ENCODE measurements at places on chromosomes 4 and X.

DNA sequence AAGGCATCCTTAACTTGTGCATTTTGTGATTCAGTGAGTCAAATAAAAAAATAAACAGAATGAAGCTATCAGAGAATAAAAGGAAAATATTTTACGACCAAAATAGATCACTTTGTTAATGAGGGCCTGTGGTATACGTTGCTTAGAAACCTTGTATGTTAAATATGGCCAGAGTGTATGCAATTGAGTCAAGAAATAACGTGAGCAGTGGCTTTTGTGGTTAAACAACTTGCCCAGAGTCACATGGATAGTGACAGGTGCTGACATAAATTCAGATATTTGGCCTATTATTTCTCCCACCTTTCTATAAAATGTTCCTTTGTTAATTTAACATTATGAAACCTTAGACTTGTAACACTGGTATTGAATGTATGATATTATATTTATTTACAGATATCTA, 393.4 kb downstream of the PABPC4L start:
- no peaks in the 10 kb centered on the region for H3K4me1 ChIP-seq
- H3K36me3 ChIP-seq = no peaks in the 10 kb centered on the region
- H3K27me3 ChIP-seq = no peaks in the 10 kb centered on the region
- H3K4me3 ChIP-seq = no peak overlapping the region
- no peak for DNase-seq
- no peak overlapping the region for H3K27ac ChIP-seq

DNA sequence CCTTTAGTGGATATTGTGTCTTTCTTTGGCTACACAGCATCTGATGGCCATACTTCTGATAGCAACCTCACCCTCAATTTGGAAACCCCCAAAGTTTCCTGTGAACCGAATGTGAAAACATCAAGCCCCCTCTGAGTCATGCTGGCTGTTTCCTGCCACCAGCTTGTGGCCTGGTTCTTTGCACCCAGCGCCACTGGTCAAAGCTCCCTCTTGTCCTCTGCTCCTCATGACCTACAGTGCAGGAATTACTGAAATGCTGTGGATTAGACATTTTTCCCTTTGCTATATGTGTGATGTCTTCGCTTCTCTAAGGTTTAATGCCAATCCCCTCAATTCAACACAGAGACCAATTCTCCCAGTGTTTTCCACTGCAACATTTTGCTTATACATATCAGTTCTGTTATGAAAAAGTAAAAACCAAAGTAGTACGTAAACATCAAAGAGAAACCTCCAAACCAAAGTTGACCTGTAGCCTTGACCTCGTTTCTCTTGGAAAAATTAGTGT, 224.0 kb upstream of the TENM3 start:
- no peaks in the 10 kb centered on the region for H3K4me1 ChIP-seq
- H3K4me3 ChIP-seq = no peak overlapping the region
- no peak overlapping the region for H3K27ac ChIP-seq
- no peaks in the 10 kb centered on the region for H3K36me3 ChIP-seq
- DNase-seq = no peak

DNA sequence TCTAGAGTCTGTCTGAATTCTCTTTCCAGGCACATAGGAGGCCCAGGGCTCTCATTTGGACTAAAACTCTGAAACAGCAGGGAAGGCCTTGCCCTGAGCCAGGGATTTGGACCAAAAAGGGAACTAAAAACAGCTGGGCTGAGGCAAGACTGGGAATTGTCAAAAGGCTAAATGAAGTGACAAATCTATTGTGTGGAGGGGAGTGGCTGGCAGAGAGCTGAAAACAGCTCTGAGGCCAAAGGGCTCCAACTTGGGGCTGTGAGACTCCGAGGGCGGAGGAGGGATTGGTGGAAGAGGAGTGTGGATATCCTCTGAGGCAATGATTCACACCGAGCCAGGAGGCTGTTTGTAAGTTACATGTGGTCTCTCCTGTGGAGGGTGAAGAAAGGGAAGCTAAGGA, 63.2 kb downstream of the PHEX start:
- no peak for DNase-seq
- no peak overlapping the region for H3K27ac ChIP-seq
- H3K4me3 ChIP-seq = no peak overlapping the region
- no peaks in the 10 kb centered on the region for H3K27me3 ChIP-seq
- no peaks in the 10 kb centered on the region for H3K4me1 ChIP-seq

DNA sequence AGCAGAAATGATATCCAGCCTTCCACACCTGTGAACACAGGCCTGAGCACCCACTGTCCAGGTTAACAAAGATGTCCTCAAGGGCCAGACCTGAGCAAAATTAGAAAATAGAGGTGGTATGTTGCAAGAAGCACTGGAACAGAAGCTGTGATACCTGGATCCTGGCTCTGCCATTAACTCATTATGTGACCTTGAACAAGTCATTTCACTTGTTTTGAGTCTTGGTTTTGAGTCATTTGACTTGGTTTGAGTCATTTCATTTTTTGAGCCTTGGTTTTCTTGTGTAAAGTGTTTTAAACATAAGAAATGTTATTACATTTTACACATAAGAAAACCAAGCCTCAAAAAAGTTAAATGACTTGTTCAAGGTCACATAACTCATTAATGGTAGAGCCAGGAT, 2.9 kb upstream of the NWD2 start:
- no peak overlapping the region for H3K27ac ChIP-seq
- peaks cover 5% of the 10 kb centered on the region for H3K27me3 ChIP-seq
- no peak for DNase-seq
- no peaks in the 10 kb centered on the region for H3K36me3 ChIP-seq
- H3K4me3 ChIP-seq = no peak overlapping the region

GRCh38 chrX:14837155-14837554, 35.7 kb downstream of the FANCB start:
- H3K27me3 ChIP-seq = no peaks in the 10 kb centered on the region
- H3K4me1 ChIP-seq = no peaks in the 10 kb centered on the region
- no peak overlapping the region for H3K4me3 ChIP-seq
- H3K27ac ChIP-seq = no peak overlapping the region

DNA sequence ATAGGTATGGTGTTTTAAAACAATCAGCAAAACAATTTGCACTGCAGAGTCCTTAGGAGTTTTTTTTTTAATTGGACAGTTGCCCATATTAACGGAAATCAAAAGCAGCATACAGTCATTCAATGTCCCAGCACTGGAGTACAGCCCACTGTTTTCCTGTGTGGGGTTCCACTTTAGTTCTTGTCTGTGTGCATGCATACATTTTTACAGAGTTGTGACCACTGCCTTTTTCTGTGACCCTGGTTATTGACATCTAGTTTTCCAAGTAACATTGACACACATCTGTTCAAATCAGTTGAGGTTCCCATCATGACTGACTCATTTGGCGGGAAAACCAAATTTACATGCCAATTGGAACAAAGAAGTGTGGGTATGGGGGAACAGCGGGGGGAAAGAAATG, 83.3 kb downstream of the HPRT1 start:
- H3K27ac ChIP-seq = no peak overlapping the region
- peaks cover 5% of the 10 kb centered on the region for H3K4me1 ChIP-seq
- H3K27me3 ChIP-seq = peaks cover 17% of the 10 kb centered on the region
- H3K36me3 ChIP-seq = no peaks in the 10 kb centered on the region

GRCh38 chr4:140556372-140557085, 12.2 kb downstream of the UCP1 start:
- DNase-seq = peak; percentile 29
- no peak overlapping the region for H3K27ac ChIP-seq
- no peaks in the 10 kb centered on the region for H3K27me3 ChIP-seq
- no peaks in the 10 kb centered on the region for H3K36me3 ChIP-seq

DNA sequence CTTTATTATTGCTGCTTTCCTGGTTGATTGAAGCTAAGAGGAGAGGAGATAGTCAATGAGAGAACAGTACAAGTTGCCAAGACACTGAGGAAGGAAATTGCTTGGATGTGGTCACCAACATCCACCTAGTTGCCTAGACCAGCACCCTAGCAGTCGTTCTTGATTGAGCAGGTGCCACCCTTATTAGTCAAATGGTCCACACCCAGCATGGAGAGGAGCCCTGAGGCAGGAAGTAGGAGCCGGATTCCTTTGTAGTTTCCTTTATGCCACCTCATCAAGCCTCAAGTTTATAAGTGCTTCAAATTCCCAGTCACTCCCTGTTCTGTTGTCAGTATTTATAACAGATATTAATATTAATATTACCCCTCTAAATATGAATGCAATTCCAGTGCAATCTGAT, 19.1 kb downstream of the PAGE2 start:
- no peaks in the 10 kb centered on the region for H3K36me3 ChIP-seq
- no peak for DNase-seq
- no peak overlapping the region for H3K27ac ChIP-seq
- H3K4me1 ChIP-seq = no peaks in the 10 kb centered on the region
- H3K27me3 ChIP-seq = no peaks in the 10 kb centered on the region

DNA sequence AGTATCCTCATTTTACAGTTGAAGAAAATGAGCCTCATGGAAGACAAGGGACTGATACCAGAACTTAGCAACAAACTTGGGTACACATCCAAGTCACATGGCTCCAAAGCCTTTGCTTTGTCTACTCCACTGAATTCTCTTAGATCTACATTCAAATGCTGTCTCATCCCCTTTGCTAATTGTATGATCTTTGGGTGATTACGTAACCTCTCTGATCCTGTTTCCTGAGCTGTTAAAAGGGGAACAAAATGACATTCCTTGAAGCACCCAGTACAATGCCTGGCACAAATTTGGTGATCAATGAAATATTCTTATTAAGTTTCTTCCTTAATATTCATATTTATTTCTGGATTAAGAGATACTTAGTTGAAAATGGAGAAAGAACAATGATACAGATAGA, 5.9 kb upstream of the HPGD start:
- H3K27ac ChIP-seq = no peak overlapping the region
- H3K27me3 ChIP-seq = no peaks in the 10 kb centered on the region
- no peak for DNase-seq
- no peak overlapping the region for H3K4me3 ChIP-seq
- no peaks in the 10 kb centered on the region for H3K4me1 ChIP-seq

- no peak overlapping the region for H3K27ac ChIP-seq
- no peaks in the 10 kb centered on the region for H3K36me3 ChIP-seq
- no peak for DNase-seq
- H3K27me3 ChIP-seq = no peaks in the 10 kb centered on the region
- H3K4me1 ChIP-seq = no peaks in the 10 kb centered on the region
- no peak overlapping the region for H3K4me3 ChIP-seq
Measured at GRCh38 chr4:91829531-91829930, 474.2 kb upstream of the GRID2 start.

DNA sequence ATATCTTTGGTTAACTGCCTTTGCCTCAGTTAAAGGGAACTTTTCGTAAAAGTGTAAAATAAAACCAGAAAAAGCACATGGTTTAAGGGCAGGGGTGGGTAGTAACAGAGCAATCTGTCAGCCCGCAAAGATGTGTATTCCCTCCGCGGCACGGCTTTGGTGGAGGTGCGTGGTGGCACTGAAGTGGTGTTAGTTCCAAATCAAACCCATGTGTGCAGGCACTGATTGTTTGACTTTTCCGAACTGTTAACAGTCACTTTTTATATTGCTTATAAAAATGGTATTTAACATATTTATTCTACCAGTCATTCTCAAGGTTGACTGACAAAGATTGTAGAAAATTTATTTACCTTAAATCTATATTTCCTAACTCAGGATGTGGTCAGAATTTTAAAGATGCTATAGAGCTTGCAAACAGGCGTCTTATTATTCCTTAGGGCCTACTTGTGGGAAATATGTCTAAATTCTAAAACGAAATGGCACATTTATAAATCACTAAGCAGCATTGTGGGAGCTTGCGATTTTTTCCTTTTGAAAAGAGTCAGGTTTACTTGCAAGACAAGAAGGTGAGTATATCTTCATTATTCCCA, 272.7 kb upstream of the PCDH18 start:
- H3K4me3 ChIP-seq = no peak overlapping the region
- H3K4me1 ChIP-seq = no peaks in the 10 kb centered on the region
- H3K36me3 ChIP-seq = no peaks in the 10 kb centered on the region
- no peaks in the 10 kb centered on the region for H3K27me3 ChIP-seq
- DNase-seq = no peak

GRCh38 chr4:78225236-78225635, 168.1 kb downstream of the FRAS1 start:
- no peaks in the 10 kb centered on the region for H3K36me3 ChIP-seq
- H3K27ac ChIP-seq = no peak overlapping the region
- H3K4me3 ChIP-seq = no peak overlapping the region
- H3K27me3 ChIP-seq = no peaks in the 10 kb centered on the region
- H3K4me1 ChIP-seq = no peaks in the 10 kb centered on the region

GRCh38 chr4:156710365-156711192, 261.0 kb downstream of the PDGFC start:
- no peak overlapping the region for H3K27ac ChIP-seq
- H3K27me3 ChIP-seq = no peaks in the 10 kb centered on the region
- no peaks in the 10 kb centered on the region for H3K36me3 ChIP-seq

DNA sequence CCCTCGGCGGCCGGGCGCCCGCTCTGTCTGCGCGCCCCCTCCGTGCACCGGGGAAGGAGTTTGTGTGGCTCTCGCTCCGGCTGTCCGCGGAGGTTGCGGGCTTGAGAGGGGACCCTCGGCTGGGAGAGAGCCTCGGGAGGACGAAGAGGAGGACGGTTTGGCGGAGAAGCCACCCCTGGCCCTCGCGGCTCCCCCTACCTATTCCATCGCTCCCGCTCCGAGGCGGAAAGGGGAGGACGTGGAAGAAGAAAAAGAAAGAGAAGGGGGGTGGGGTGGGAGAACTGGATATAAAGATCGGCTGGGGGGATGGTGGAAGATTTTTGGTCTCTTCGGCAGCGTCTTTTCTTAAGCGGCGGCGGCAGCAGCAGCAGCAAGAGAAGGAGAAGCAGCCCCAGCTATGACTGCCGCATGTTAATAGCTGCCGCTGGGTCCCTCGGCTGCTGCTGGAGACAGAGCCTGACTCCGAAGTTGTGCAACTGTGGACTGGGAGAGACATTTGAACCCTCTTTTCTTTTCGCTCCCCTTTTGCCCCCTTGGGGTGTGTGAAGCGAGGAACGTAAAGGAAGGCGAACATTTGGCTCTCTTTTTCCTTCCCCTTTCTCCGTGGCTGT, 895 bp downstream of the ADGRL3 start:
- H3K4me3 ChIP-seq = no peak overlapping the region
- no peaks in the 10 kb centered on the region for H3K36me3 ChIP-seq
- H3K27me3 ChIP-seq = no peaks in the 10 kb centered on the region
- no peak overlapping the region for H3K27ac ChIP-seq
- DNase-seq = no peak

- DNase-seq = no peak
- H3K27me3 ChIP-seq = no peaks in the 10 kb centered on the region
- H3K27ac ChIP-seq = no peak overlapping the region
- no peak overlapping the region for H3K4me3 ChIP-seq
- no peaks in the 10 kb centered on the region for H3K36me3 ChIP-seq
- H3K4me1 ChIP-seq = peaks cover 11% of the 10 kb centered on the region
Measured at GRCh38 chr4:14877246-14878225, 124.7 kb upstream of the CPEB2 start.

DNA sequence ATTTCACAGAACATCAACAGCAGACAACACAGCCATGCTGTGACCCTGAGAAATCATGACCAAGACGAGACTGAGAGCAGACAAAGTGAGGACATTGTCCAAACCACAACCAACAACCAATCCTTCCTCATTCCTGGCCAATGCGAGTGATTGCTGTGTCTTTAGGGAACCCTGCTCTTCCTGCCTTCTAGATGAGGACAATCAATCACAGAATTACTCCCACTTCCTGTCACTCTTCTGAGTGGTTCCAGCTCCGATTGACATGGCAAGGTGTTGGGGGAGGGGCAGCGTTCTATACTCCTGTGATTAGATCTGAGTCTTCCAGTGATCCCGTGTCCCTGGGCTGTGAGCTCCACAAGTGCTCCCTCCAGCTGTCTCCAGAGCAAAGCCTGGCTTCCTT, 227.8 kb downstream of the STIM2 start:
- peaks cover 12% of the 10 kb centered on the region for H3K4me1 ChIP-seq
- peaks cover 12% of the 10 kb centered on the region for H3K27me3 ChIP-seq
